ENCODE measurements at places on chromosomes 5 and 9.

GRCh38 chr9:92739346-92739970 is 25.2 kb downstream of the BICD2 start:
- no peaks in the 10 kb centered on the region for H3K36me3 ChIP-seq
- H3K4me1 ChIP-seq = peaks cover 79% of the 10 kb centered on the region
- DNase-seq = no peak
- H3K27ac ChIP-seq = no peak overlapping the region
- H3K4me3 ChIP-seq = no peak overlapping the region
- no peaks in the 10 kb centered on the region for H3K27me3 ChIP-seq

GRCh38 chr5:159891371-159891770 is 24.9 kb upstream of the ADRA1B start:
- H3K4me3 ChIP-seq = no peak overlapping the region
- H3K27ac ChIP-seq = no peak overlapping the region
- no peaks in the 10 kb centered on the region for H3K36me3 ChIP-seq
- no peaks in the 10 kb centered on the region for H3K4me1 ChIP-seq

GRCh38 chr9:91033797-91034196 is 232.2 kb downstream of the SYK start:
- H3K4me1 ChIP-seq = peaks cover 20% of the 10 kb centered on the region
- H3K27me3 ChIP-seq = no peaks in the 10 kb centered on the region
- H3K36me3 ChIP-seq = no peaks in the 10 kb centered on the region

DNA sequence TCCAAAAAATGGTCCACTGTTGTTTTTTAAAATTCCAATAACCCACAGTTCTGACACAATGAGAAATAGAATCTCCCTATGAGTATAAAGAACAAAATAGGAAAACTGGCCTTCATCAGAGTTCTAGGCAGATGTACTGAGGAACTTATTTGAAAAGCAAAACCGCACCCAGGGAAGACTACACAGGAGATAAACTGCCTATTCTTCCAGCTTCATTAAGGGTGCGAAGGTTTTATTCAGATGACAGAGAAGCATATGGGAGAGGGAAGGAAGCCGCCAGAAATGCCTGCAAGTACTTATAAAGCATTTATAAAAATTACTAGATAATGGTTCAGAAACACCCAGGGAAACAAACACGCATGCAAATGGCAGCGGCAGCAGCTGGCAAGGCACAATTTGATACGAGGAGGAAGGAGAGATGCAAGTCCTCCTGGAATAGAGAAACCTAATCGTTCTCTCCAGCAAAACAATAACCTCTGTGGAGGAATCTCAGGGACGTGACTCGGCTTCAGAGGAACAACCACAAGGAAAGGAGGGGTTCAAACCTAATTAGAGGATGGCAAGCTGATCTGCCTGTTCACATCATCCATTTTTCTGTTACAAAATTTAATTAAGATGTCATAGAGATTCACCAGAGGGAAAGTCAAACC is 9.0 kb downstream of the TTLL11 start:
- peak overlapping the region; percentile 92 for H3K27ac ChIP-seq
- no peaks in the 10 kb centered on the region for H3K36me3 ChIP-seq
- H3K27me3 ChIP-seq = no peaks in the 10 kb centered on the region

GRCh38 chr5:90279091-90279490 is 130.5 kb downstream of the CETN3 start:
- DNase-seq = no peak
- no peak overlapping the region for H3K27ac ChIP-seq
- no peaks in the 10 kb centered on the region for H3K36me3 ChIP-seq
- H3K4me3 ChIP-seq = no peak overlapping the region
